Esophagus mucosa (tissue), 1 donor: ENCODE measurements at places on chromosomes 16 and 17.

- no peak for ATAC-seq
Measured at GRCh38 chr17:49018748-49019147, 21.6 kb downstream of the IGF2BP1 start.

GRCh38 chr17:72677108-72677507 is 415.4 kb downstream of the SLC39A11 start:
- ATAC-seq = no peak

- ATAC-seq = no peak
Measured at GRCh38 chr16:75758215-75758614, 31.9 kb upstream of the CPHXL start.

- no peak for ATAC-seq
Measured at GRCh38 chr16:72549878-72550277, 377.9 kb upstream of the PMFBP1 start.

DNA sequence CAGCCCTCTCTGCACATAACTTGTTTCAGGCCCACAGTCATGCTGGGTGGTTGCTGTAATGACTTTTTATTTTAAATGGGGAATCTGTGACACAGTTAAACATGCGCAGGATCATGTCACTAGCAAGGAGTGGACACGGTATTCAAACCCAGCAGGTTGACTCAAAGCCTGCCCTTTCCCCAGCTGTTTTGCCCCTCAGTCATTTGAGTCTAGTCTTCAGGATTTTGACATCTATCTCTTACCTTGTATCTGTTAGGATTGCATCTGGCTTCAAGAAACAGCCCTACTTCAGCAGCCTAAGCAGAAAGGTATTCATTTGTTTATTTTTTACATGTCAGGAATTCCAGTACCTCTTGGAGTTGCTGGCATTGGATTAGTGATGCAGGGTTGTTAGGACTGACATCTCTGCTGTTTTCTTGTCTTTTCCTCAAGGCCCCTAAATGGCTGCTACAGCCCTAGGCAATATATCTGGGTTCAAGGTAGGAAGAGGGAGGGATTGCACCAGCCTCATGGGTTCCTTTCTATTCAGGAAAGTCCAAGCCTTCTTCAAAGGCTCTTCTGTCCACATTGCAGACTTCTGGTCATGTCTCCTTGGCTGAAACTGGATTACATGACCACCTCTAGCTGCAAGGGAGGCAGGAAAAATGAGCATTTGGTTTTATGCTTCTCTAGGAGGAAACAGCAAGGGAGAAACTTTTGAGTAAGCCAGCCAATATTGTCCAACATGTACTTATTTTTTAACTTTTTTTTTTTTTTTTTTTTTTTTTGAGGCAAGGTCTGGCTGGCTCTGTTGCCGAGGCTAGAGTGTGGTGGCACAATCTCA is 22.8 kb downstream of the ABCC1 start:
- ATAC-seq = no peak

GRCh38 chr16:81635063-81635937 is 143.8 kb upstream of the PLCG2 start:
- ATAC-seq = no peak

DNA sequence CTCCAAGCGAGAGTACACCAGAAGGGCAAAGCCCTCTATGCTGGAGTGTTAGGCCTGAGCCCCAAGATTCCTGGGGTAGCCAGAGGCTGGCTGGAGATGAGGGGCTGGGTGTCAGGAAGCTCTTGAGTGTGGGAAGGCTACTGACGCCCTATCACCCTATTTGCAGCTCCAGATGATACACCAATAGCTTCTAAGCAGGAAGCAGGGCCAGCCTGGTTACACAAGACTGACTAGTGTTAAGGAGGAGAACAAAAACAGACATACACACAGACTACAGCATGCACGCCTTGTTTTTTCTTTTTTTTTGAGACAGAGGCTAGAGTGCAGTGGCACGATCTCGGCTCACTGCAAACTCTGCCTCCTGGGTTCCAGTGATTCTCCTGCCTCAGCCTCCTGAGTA is 15.9 kb downstream of the POLR3K start:
- peak; percentile 38 for ATAC-seq

DNA sequence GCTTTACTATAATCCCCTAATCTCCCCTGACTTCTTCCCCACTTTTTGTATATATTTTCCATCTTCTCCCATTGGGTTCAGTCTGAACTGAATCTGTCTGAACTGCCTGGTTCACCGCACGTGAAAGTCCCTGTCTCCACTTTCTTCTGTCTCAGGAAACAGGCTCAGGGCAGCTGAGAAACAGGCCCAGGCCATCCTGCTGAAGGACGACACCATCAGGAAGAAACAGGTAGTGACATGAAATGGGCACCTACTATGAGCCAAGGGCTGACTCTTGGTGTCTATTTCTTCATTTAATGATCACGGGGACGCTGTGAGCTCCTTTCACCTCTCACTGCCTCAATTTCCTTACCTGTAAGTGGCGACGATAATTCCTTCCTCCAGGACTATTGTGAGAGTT is 90.5 kb upstream of the HSBP1 start:
- no peak for ATAC-seq

DNA sequence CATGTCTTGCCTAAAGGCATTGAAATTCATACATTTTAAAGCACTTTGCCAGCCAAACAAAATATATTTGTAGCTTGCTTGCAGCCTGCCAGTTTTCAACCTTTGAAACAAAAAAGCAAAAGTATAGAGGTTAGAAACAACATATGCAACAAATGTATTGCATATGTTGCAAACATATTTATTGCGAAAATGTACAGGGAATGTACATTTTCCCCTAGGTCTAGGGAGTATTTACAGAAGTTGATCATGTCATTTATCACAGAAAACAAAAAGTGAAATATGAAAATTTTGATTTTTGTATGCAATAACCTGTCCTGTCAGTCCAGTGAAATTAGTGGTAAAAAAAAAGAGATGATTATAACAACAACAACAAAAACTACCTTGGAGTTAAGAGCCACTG is 171.5 kb downstream of the SPECC1 start:
- ATAC-seq = no peak

DNA sequence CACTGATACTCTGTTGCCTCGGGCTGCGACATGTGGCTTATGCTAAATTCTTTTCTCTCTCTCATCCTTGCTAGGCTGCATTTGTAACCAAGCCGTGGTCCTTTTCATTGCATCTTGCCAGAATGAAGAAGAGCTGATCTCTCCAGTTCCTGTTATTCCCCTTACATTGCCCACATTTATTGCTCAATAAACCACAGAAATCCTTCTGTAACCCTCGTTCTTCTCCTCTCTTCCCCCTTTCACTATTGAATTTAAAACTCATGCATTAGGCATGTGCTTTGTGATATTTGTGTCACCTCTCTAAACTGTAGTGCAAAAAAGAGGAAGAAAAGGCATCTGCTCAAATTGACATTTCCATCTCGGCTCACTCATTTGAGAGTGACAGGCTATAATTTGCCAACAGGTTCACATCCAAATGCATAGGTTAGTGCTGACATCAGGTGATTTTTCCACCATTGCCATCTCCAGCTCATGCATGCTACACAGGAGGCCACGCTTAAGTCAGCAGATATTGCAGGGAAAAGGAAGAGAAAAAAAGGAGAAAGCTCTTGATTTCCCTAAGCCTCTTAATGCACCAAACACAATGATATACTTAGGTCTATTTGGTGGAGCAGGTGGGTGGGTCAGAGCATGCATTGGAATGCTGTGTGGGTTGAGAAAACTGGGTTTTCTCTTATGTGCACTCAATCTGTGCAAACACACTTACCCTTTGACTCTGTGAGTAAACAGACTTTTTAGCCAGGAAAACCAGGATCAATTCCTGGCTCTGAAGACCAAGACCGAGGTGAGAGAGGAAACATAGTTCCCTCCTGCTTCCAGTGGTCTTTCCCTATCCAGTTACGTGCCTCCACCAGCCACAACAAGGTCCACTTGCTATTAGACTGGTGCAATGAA is 642.7 kb downstream of the HS3ST4 start:
- ATAC-seq = no peak

DNA sequence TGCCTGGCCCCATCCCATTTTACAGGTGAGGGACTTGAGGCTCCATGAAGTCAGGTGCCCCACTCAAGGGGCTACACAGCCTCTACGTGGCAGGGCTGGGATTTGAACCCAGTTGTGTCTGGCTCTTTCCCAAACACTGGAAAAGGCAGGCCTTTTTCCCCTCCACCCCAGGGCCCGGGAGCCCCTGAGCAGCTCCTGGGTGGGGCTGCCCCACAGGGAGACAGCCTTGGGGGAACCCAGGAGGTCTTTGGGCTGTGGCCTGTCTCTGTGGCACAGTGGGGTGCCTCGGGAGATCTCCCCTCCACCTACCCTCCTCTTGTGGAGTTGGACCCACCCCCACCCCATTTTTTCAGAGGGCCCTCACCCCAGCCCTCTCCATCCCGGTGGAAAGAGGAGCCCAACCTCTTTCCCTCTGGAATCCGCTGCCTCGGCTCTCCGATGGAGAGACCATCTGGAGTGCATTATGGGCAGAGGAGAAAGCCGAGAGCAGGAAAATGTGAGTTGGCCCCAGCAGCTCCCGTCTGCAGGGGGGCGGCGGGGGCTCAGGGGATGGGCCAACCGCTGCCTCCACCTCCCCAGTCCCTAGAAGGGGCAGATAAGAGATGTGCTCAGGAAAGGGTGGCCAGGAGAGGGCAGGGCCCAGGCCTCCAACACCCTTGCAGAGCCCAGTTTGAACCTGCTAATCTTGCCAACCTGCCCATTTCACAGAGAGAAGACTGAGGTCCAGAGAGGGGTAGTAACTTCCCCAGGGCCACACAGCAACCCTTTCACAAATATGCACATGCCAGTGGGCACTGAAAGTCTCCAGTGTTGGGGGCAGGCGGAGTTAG is 15.4 kb upstream of the TMEM92 start:
- ATAC-seq = no peak

- no peak for ATAC-seq
Measured at GRCh38 chr17:1009229-1010085, 12.5 kb downstream of the TIMM22 start.

- no peak for ATAC-seq
Measured at GRCh38 chr17:54898576-54898975, 2.1 kb upstream of the TOM1L1 start.

GRCh38 chr17:76091526-76092286 is 11.9 kb downstream of the EXOC7 start:
- ATAC-seq = no peak

DNA sequence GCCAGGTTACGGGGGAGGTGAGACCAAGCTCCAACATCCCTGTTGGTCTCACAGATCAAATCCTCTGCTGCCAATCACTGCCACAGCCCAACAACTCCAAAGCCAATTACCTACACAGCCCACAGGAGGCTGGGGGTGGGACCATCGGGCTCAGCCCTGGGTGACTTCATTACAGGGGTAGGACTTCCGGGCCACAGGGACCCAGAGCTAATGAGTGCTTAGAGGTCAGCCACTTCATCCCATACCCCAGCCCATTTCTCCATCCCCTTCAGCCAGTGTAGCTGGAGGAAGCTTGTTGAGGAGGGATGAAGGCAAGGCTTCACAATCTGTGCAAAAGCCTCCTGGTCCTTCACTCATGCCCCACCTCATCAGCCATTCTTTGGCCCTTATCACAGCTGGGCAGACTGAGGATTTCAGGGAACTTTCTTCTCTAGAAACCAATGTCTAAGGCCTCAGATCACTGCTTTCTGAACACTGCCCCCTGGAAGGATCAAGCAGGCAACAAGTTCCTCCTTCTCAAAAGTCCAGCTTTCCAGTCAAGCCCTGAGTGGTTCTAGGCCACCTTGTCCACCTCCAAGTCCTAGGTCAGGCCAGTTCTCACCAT is 5.8 kb downstream of the FOXN1 start:
- no peak for ATAC-seq

DNA sequence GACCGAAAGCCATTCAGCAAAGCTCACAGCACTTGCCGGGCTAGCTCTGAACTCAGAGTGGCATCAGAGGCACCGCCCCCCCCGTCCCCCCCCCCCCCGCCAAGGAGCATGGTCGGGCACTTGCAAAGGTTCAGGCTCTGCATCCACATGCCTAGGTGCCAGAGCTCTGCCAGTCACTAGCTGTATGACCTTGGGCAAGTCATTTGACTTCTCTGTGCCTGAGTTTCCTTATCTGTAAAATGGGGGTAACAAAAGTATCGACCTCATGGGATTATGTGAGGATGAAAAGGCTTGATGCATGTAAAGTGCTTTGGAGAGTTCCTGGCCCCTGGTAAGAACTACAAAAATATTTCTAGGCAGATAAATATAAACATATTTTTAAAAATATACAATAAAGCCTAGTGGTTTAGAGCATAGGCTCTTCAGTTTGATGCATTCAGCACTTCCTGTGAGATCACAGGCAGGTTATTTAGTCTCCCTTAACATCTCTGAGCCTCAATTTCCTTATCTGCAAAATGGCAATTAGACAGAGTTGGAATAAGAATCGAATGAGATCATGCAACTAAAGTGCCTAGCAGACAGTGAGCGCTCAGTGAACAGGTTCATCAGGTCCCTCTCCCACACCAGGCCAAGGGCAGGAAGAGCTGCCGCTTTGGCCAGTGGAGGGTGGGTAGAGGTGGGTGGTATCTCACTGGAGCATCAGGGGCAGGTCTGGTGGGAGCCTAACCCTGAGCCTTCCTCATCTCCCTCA is 117.2 kb downstream of the CYLD start:
- no peak for ATAC-seq

- ATAC-seq = no peak
Measured at GRCh38 chr17:51901242-51901641, 257.3 kb downstream of the CA10 start.

- ATAC-seq = no peak
Measured at GRCh38 chr17:72879877-72880276, 212.6 kb downstream of the SLC39A11 start.

DNA sequence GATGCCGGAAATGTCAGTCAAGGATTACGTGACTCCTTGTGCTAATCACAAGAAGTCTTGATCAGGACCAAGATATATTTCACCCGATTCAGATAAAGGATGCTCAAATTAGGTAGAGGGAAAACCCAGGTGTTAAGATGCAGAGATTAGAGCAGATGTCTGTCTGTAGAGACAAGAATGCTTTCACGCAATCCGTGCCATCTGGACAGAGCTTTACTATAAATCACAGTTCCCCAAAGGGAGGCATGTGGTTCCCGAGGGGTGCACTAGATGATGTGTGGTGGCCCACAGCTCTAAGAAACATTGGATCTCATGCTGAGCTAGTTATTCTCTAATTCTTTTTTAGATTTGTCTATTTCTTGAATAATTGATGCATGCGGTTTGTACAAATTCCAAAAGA is 9.8 kb upstream of the MAP3K14 start:
- ATAC-seq = no peak

DNA sequence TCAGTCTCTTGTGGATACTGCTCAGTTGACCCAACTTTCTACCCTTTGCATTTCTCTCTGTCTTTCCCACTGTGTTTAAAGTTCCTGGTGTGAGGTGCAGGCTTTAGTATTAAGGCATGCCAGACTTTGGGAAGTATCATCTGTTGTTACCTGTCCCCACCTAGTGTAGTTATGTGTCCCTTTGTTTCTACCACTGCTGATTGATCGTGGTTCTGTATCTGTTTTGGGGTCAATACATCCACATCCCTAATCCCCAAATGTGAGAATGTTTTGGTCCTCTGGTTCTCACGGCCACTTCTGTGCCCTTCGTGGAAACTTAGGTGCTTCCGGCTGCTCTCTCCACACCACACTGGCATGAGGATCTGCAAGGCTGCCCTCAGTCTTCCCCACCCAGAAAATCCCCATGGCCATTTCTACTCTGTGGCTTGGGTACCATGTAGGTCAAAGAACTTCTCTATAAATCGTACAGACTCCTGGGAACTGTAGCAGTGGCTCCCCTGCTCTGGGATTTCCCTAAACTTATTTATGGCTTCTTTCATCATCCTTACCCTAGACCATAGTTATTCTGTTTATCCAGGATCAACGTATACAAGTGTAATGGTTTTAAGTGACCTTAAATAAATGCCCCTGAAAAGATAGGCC is 443.2 kb downstream of the XYLT1 start:
- ATAC-seq = no peak

- no peak for ATAC-seq
Measured at GRCh38 chr17:16381496-16381820, 567 bp downstream of the UBB start.
